ENCODE measurements at places on chromosomes 2 and 18. TPM values are rescaled to one million over a fixed set of nuclear protein-coding genes. Genes with fewer than 3 reads are reported as not detected.

GPR35 gene
- total RNA-seq: 1.7 TPM

IL36RN gene
- total RNA-seq: not detected

PIK3C3 gene
- total RNA-seq: 69.2 TPM

SLC38A11 gene
- not detected for total RNA-seq

HOXD1 gene
- not detected for total RNA-seq

CD207 gene
- total RNA-seq: not detected

ANO7 gene
- total RNA-seq: not detected

GKN1 gene
- total RNA-seq: not detected

SAP130 gene
- total RNA-seq: 10.3 TPM

CAPN14 gene
- total RNA-seq: 0.15 TPM

GRCh38 chr2:64646007-64646880, 7.5 kb downstream of the SERTAD2 start:
- H3K4me1 ChIP-seq: peaks cover 53% of the 10 kb centered on the region
- H3K27ac ChIP-seq: peak overlapping the region; percentile 98
- peak; percentile 92 for DNase-seq
- no peaks in the 10 kb centered on the region for H3K27me3 ChIP-seq

- no peak overlapping the region for H3K27ac ChIP-seq
- no peak for DNase-seq
- H3K36me3 ChIP-seq: no peaks in the 10 kb centered on the region
- H3K4me3 ChIP-seq: no peak overlapping the region
- H3K27me3 ChIP-seq: no peaks in the 10 kb centered on the region
Observed at GRCh38 chr2:42012651-42013050, 35.2 kb upstream of the PKDCC start.

DNA sequence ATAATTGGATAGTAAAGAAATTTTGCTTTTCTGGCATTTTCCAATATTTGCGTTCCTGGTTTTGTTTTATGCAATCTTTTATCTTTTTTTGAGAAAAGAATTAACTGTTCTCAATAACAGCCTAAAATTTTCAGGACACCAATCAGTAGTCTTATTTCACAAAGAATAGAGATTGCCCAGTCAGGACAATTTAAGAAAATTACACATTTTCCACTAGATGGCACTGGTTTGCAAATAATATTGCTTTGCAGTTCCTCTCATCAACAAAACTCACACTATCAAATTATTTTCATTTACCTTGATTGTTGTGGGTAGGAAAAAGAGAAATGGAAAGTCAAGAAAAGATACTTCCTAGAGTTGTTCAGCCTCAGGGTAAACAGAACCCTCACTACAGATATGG, 2.4 kb upstream of the RBM45 start:
- no peak overlapping the region for H3K27ac ChIP-seq
- H3K27me3 ChIP-seq: no peaks in the 10 kb centered on the region
- H3K4me3 ChIP-seq: no peak overlapping the region
- no peaks in the 10 kb centered on the region for H3K36me3 ChIP-seq

DNA sequence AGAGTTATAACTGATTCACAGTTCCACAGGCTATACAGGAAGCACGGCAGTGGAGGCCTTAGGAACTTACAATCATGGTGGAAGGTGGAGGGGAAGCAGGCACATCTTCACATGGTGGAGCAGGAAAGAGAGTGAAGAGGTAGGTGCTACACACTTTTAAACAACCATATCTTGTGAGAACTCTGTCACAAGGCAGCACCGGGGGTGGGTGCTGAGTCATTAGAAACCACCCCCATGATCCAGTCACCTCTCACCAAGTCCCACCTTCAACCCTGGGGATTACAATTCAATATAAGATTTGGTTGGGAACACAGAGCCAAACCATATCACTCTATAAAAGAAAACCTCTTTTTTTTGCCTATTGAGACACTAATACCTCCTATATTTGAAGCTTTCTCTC, 1108.5 kb upstream of the CDH2 start:
- no peaks in the 10 kb centered on the region for H3K27me3 ChIP-seq
- H3K4me1 ChIP-seq: no peaks in the 10 kb centered on the region
- no peaks in the 10 kb centered on the region for H3K36me3 ChIP-seq
- no peak overlapping the region for H3K27ac ChIP-seq

- no peaks in the 10 kb centered on the region for H3K36me3 ChIP-seq
- no peaks in the 10 kb centered on the region for H3K27me3 ChIP-seq
- H3K4me3 ChIP-seq: no peak overlapping the region
- H3K27ac ChIP-seq: no peak overlapping the region
- H3K4me1 ChIP-seq: no peaks in the 10 kb centered on the region
Observed at GRCh38 chr2:110819711-110820110, 87.3 kb downstream of the ACOXL start.

- H3K36me3 ChIP-seq: no peaks in the 10 kb centered on the region
- H3K4me1 ChIP-seq: peaks cover 5% of the 10 kb centered on the region
- no peak overlapping the region for H3K27ac ChIP-seq
- no peaks in the 10 kb centered on the region for H3K27me3 ChIP-seq
Observed at GRCh38 chr2:26968001-26968400, 2.4 kb upstream of the MAPRE3 start.

DNA sequence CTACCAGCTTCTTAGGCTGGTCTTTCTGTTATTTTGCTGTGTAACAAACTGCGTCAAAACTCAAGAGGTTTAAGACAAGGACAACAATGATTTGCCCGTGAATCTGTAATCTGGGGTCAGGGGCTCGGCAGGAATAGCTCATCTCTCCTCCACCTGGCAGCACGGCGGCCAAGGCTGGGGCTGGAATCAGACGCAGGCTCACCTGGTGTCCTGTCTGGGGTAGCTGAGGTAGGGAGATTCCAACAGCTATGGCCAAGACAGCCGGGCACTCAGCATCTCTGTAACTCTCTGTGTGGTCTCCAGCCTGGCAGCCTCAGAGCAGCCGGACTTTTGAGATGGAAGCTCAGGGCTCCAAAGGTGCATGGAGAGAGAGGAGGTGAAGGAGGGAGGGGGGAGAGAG, 42.3 kb downstream of the DNER start:
- H3K4me3 ChIP-seq: no peak overlapping the region
- H3K27ac ChIP-seq: no peak overlapping the region
- no peaks in the 10 kb centered on the region for H3K36me3 ChIP-seq
- DNase-seq: no peak
- no peaks in the 10 kb centered on the region for H3K4me1 ChIP-seq

DNA sequence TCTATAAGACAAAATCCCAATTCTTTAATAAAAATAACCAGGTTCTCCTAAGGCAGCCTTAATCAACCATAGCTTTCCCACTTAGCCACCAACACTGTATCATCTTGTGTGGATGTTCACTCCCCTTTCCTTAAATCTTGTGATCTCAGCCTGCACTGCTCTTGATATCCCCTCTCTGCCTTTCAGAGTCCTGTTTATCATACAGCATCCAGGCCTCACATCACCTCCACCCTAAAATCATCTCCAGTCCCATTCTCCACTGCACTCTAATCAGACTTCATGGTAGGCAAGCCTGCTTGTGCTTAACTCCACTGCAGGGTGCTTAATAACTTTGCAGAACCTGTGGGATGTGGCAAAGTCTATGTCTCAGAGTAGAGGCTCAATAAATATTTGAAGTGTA, 18.8 kb downstream of the ARHGAP15 start:
- no peak for DNase-seq
- no peaks in the 10 kb centered on the region for H3K36me3 ChIP-seq
- H3K4me3 ChIP-seq: no peak overlapping the region
- no peak overlapping the region for H3K27ac ChIP-seq

- H3K27me3 ChIP-seq: no peaks in the 10 kb centered on the region
- H3K36me3 ChIP-seq: no peaks in the 10 kb centered on the region
- H3K4me3 ChIP-seq: no peak overlapping the region
- DNase-seq: no peak
- H3K4me1 ChIP-seq: no peaks in the 10 kb centered on the region
Observed at GRCh38 chr2:175832866-175833265, 169.2 kb downstream of the LNPK start.

GRCh38 chr2:190443778-190444481, 35.8 kb downstream of the MFSD6 start:
- DNase-seq: peak; percentile 54
- no peaks in the 10 kb centered on the region for H3K27me3 ChIP-seq
- H3K27ac ChIP-seq: peak overlapping the region; percentile 57
- H3K4me3 ChIP-seq: no peak overlapping the region

DNA sequence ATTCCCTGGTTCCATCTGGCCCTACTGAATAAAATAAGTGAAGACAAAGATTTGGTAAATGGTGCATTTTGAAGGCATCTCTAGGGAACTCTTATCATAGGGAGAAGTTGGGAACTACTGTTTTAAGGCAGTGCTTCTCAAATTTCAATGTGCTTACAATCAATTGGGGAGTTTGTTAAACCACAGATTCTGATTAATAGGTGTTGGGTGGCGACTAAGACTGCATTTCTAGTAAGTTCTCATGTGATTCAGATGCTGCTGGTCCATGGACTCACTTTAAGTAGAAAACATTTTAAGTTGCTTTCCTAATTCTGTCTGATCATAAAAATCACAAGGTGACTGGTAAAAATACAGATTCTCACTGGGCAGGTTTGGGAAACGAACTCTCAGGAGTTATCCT, 14.6 kb downstream of the FARSB start:
- no peak for DNase-seq
- H3K36me3 ChIP-seq: peaks cover 15% of the 10 kb centered on the region
- H3K27me3 ChIP-seq: no peaks in the 10 kb centered on the region
- H3K4me1 ChIP-seq: no peaks in the 10 kb centered on the region
- H3K27ac ChIP-seq: no peak overlapping the region

- H3K27ac ChIP-seq: no peak overlapping the region
- no peaks in the 10 kb centered on the region for H3K36me3 ChIP-seq
- DNase-seq: no peak
- no peaks in the 10 kb centered on the region for H3K27me3 ChIP-seq
- peaks cover 5% of the 10 kb centered on the region for H3K4me1 ChIP-seq
Observed at GRCh38 chr2:212928681-212929080, 222.7 kb downstream of the IKZF2 start.

- H3K27me3 ChIP-seq: no peaks in the 10 kb centered on the region
- no peak for DNase-seq
- no peak overlapping the region for H3K27ac ChIP-seq
Observed at GRCh38 chr2:64105670-64106461, 38.4 kb downstream of the PELI1 start.

DNA sequence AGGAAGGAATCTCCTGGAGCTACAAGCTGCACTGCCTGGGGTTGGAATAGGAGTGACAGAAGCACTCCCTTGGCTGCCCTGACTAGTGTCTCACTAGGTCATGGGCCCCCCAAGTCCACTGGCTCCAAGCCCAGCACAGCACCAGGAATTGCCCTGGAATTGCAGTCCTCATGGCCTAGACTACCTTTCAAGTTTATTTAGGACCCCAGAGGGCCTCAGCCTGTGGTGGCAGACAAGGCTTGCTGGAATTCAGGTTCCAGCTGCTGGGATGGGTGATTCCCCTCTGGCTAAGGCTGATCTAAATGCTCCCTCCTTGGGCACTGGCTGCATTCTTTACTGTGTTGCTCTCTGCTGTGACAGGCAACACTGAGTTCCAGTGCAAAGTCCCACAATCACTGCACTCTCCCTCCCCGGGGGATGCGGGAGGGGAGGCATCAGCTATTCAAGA, 14.0 kb downstream of the STRADB start:
- no peak overlapping the region for H3K4me3 ChIP-seq
- peak; percentile 58 for DNase-seq
- no peaks in the 10 kb centered on the region for H3K27me3 ChIP-seq
- peak overlapping the region; percentile 40 for H3K27ac ChIP-seq
- H3K36me3 ChIP-seq: peaks cover 8% of the 10 kb centered on the region
- peaks cover 14% of the 10 kb centered on the region for H3K4me1 ChIP-seq

DNA sequence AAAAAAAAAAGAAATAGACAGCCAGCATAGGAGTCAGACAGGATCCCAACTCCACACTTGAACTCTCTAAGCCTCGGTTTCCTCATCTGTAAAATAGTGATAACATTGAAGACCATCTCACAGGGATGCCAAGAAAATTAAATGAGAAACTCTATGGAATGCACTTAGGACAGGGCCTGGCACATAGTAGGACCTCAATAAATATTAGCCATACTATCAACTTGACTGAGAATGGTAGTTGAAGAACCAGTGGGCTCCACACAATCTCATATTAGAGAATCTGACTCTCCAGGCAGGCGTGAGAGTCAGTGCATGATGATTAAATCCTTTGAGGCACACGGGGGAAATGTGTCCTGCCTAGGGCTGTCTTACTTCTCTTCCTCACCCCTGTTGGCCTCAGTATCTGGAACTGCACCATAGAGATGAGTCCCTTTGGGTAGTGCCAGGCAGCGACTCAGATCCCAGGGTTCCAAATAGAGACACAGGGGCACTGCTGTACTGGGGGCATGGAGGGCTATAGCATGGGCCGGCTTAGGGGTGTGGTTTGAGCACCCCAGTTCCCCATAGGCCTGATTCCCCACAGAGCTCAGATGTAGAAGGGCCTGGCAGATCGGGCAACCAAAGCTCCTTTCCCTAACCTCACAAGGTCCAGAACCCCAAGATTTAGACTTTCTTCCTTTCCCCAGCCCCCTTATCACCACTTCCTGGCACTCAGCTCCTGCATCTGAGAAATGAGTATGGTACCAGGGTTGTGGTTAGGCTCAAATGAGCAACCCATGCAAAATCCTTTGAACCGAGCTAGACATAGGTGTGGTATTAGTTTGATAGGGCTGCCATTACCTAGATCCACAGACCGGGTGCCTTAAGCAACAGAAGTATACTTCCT, 51.3 kb upstream of the CAB39 start:
- H3K27me3 ChIP-seq: no peaks in the 10 kb centered on the region
- H3K4me1 ChIP-seq: peaks cover 8% of the 10 kb centered on the region
- no peak overlapping the region for H3K27ac ChIP-seq
- no peak for DNase-seq
- no peak overlapping the region for H3K4me3 ChIP-seq
- H3K36me3 ChIP-seq: no peaks in the 10 kb centered on the region

- no peaks in the 10 kb centered on the region for H3K4me1 ChIP-seq
- no peak overlapping the region for H3K4me3 ChIP-seq
- no peak for DNase-seq
- no peaks in the 10 kb centered on the region for H3K27me3 ChIP-seq
Observed at GRCh38 chr2:154207288-154208047, 335.7 kb downstream of the GALNT13 start.

DNA sequence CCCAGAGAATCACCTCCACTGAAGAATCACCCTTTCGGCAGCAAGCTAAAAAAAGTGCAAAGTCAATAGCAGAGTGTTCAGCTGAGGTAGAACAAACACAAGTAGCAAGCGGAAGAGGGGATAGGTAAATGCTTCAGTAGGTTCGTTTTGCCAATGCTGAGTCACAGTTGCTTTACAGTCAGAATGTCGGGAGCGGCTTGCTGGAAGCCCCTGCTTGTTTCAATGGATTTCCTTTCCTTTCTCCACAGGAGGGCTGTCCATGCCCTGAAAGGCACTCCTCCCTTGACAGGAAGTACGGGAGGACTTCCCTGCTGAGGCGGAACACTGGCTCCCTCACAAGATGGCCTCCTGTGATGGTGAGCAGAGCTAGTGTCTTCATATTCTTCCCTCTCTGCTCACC, 146.2 kb upstream of the LYPD1 start:
- no peaks in the 10 kb centered on the region for H3K27me3 ChIP-seq
- H3K4me3 ChIP-seq: no peak overlapping the region
- no peaks in the 10 kb centered on the region for H3K36me3 ChIP-seq
- H3K27ac ChIP-seq: no peak overlapping the region
- H3K4me1 ChIP-seq: no peaks in the 10 kb centered on the region

GRCh38 chr2:163471947-163472346, 263.9 kb downstream of the FIGN start:
- no peaks in the 10 kb centered on the region for H3K4me1 ChIP-seq
- H3K27me3 ChIP-seq: no peaks in the 10 kb centered on the region

GRCh38 chr2:233228376-233228775, 23.1 kb upstream of the ATG16L1 start:
- no peak for DNase-seq
- no peaks in the 10 kb centered on the region for H3K4me1 ChIP-seq

GRCh38 chr2:197904446-197904845, 100.1 kb downstream of the PLCL1 start:
- no peak overlapping the region for H3K27ac ChIP-seq
- no peak overlapping the region for H3K4me3 ChIP-seq
- no peaks in the 10 kb centered on the region for H3K36me3 ChIP-seq
- H3K4me1 ChIP-seq: no peaks in the 10 kb centered on the region
- H3K27me3 ChIP-seq: no peaks in the 10 kb centered on the region
